ENCODE measurements at places on chromosomes 3 and 15.

DNA sequence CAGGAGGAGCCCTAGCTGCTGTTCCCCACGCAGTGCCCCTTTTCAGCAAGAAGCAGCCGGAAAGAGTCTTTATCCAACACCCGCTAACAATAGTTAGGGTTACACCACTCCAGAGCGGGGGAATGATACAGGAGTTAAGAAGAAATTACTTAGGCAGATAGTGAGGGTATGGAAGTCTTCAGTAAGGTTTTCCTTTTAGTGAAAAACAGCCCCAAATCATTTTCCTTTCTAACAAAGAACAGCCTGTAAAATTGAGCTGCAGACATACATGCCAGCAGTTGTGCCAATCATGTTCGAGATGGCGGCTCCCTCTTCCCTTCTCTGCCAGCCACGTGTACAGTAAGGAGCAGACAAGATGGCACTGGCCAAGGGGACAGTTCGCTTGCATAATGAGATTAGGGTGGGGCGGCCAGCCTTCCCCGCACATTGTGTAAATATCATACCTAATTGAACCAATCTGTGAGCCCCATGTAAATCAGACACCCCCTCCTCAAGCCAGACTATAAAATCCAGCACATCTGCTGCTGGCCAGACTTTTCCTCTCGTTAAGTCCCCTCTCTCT is 18.5 kb upstream of the SENP5 start:
- DNase-seq: no peak

- no peak for DNase-seq
These were observed 20.9 kb downstream of the KBTBD8 start for GRCh38 chr3:67018789-67019526.

- DNase-seq: no peak
These were observed 23.8 kb downstream of the CNOT10 start for GRCh38 chr3:32708672-32709283.

- DNase-seq: no peak
These were observed 120.1 kb downstream of the ABHD5 start for GRCh38 chr3:43810797-43811196.

- no peak for DNase-seq
These were observed 208.8 kb downstream of the OSBPL10 start for GRCh38 chr3:31772272-31772671.

GRCh38 chr3:49553324-49553691 is 969 bp upstream of the BSN start:
- no peak for DNase-seq

DNA sequence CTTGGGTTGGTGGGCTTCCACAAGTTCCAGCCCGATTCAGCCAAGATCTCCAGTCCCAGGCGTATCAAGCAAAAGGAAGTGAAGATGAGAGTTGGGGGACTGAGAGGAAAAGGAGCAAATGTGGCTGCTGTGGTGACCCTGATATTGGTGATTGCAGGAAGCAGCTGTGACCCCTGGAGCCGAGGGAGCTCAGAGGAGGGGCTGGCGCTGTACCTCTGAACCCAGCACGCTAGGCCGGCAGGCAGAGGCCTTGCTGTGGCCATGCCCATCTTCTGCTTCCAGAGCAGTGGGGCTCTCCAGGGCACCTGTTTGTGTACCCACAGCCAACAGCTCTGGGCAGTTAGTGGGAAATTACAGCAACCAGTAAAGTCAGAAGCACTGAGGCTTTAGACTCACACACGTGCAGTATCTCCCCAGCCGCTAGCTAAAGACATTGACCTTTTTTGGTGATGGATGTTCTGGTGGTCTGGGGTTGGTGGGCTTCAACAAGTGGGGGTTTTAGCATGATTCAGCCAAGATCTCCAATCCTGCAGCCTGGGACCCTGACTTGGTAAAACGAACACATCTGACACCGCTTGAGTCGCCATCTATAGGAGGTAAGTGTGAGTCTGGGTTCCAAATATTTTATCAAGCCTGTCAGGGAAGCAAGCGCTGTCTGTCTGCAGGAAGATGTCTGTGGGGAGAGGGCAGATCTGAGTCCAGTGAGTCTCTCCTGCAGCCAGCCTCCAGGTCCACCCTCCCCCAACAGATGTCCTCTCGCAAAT is 33.1 kb downstream of the TM2D3 start:
- no peak for DNase-seq

GRCh38 chr3:28915741-28916500 is 364.9 kb upstream of the RBMS3 start:
- no peak for DNase-seq

- no peak for DNase-seq
These were observed 931.9 kb downstream of the IGSF11 start for GRCh38 chr3:118102737-118103136.

DNA sequence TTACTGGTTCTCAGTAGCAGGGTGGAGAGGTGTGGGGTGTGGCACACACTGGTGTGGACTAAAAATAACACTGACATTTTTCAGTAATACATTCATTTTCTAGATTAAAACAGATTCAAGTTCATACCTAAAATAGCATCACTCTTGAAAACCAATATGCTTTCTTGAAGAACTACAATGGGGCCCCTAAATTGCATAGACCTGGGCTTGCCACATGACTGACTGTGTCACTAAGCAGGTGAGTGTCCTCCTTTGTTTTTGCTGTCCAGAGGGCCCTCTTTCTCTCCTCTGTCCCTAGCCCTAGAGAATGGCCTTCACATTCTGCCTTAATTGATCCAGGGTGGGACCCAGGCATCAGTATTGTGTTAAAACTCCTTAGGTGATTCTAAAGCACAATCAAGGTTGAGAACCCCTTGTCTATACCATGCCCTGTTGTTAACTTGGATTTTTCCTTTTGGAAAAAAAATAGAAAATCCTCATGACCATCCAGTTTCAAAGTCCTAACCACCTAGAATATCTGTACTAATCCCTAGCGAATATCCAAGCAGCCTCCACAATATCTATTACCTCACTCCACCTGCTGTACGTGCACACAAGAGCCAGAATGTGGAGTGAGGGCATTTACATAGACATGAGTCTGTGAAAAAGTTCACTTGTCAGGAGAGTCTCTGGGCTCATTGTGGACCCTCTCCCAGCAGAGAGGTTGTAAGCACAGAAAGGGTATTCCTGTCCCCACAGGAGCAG is 18.7 kb upstream of the TMEM41A start:
- no peak for DNase-seq

- no peak for DNase-seq
These were observed 245.3 kb downstream of the DTWD1 start for GRCh38 chr15:49865925-49866757.

DNA sequence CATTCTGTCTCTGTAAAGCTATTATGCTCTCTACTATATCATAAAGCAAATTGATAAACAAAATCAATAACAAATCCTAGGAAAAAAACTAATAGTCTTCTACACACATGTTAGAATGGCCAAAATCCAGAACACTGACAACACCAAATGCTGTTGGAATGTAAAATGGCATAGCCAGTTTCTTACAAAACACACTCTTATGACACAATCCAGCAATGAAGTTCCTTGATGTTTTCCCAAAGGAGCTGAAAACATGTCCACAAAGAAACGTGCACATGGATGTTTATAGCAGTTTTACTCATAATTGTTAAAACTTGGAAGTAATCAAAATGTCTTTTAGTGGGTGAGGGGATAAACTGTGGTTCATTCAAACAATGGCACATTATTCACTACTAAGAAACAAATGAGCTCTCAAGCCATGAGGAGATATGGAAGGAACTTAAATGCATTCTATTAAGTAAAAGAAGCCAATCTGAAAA is 32.7 kb downstream of the CADM2 start:
- DNase-seq: no peak

DNA sequence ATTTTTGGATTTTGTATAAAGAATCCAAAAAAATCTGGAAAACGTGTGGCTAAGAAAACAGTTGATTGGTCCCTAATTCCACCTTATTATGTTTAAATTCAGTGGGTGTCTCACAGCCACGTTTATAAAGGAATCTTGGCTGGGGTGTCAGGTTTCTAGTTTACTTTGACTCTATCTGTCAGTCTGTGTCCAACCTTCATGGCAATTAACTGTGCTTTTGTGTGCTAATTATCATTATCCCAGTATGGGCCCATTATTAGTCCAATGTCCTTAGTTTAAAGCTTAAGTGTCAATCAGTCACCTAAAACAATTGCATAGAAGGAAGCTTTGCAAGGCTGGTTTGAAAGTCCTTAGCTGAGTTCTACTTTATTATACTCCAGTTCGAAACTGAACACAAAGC is 3.7 kb upstream of the CNTN4 start:
- no peak for DNase-seq

DNA sequence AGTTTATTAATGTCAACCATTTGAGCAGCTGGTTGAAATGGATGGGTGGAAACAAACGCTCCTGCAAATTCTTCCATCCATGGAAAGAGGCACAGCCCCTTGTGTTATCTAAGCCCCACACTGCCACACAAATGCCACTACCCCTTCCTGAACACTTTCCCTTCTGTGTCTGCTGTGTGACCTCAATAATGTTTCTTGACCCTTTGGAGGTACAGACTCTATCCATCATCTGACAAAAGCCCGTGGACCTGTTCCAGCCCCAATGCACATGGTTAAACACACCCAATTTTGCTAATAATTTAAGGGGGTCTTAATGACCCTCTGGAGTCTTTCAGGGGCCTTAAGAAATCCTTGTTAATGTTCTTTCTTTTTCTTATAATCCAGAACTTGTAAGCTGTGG is 482.2 kb upstream of the CFAP20DC start:
- no peak for DNase-seq
